ENCODE measurements at places on chromosomes 2 and 18.

DNA sequence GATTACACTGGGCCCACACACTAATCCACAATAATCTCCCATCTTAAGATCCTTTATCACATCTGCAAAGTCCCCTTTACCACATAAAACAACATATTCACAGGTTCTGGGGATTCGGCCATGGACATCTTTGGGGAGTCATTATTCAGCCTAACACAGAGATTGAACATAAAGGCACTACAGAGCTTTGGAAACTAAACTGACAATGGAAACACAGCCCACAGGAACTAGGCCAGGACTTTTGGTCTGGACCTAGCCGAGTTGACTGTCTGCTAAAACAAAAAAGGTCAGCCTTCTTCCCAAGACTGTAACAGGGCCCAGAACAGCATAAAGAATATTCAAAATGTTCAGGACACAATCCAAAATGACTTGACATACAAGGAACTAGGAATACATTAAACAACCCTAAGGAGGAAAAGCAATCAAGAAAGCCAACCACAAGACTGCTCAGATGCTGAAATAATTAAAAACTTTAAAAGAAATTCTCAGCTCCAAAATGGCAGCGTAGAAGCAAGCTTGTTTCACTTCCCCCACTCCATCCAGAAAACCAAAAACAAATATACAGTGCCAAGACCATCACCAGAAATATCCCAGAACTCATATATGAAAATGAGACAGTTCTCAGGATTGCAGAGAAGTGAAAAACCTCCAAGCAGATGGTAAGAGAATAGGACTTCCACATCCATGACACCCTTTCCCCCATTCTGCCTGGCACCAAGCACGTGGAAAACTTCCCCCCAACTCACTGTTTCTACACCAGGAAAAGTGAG, 207.8 kb downstream of the ATAD2B start:
- no peak for DNase-seq

DNA sequence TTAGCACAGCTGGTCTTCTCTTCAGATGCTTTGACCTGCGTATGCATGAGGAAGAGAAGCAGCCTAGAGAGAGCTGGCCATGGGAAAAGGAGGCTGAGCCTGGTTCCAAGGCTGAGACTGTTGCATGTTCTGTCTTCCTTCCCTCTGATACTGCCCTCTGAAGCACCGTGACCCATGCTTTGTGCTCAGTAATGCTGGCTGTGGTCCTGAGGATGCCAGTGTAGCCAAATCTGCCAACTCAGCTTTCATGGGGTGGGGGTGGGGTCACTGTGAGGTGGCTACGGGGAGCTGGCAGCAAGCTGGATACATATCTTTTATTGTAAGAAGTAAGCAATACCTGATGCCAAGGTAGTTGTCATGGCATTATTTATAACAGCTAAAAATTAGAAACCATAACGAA, 41.5 kb downstream of the EPAS1 start:
- DNase-seq: no peak

- no peak for DNase-seq
Measured at GRCh38 chr2:16113568-16113967, 173.2 kb downstream of the MYCN start.

DNA sequence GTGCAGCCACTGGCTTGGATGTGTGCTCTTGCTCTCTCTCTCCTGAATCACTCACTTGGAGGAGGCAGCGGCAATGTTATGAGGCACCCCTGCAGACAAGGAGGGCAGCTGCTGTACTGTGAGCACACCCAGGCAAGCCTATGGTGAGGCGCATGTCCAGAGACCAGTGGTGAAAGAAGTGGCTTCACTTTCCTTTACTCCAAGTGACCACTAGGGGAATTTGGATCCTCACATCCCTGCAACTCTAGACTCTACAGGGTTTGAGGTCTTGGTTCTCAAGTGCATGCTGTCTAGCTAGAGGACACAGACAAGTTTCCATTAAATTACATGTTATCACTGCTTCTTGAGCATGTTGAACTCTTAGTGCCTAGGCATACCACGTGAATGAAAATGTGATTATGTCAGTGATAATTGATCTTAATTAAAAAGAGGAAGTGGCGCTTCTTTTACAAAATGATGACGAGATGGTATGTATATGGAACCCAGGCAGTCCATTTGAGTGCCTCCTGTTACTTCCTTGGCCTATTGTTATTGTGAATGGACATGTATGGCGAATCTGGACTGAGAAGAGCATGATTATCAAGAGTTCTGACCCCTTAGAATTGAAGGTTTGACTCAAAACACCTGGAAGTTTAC, 181.0 kb upstream of the CDH2 start:
- no peak for DNase-seq

- no peak for DNase-seq
Measured at GRCh38 chr2:41399437-41400087, 648.3 kb upstream of the PKDCC start.

DNA sequence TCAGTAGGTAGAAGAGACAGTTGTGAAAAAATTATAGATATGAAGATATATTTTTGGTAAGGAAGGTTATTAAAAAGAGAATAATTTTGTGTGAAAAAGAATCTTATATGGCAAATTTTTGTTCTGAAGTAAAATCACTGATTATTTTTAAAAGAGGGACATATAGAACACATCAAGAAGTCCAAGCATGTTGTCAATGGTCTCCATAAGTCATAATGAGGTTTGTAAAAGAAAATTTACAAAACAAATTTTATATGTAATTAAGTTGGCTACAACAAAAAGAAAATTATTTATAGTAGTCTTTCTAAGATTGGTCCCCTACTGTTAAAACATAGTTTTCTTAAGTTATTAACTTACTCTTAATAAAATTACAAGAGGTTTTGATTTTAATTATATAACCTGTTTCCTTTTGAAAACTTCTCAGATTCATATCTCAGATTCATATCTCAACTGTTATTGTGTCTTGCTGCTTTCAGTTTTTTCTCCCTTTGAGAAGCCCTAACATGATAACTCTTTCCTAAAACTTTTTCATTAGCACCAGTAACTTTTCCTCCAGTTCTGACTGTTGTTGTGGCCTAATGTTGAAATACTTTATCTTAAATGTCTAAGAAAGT, 81.2 kb downstream of the SH3YL1 start:
- no peak for DNase-seq

- no peak for DNase-seq
Measured at GRCh38 chr2:63792530-63792929, 49.2 kb upstream of the UGP2 start.

GRCh38 chr18:50096766-50097435, 98.0 kb downstream of the MYO5B start:
- no peak for DNase-seq

- no peak for DNase-seq
Measured at GRCh38 chr2:164677733-164678132, 56.5 kb upstream of the GRB14 start.

DNA sequence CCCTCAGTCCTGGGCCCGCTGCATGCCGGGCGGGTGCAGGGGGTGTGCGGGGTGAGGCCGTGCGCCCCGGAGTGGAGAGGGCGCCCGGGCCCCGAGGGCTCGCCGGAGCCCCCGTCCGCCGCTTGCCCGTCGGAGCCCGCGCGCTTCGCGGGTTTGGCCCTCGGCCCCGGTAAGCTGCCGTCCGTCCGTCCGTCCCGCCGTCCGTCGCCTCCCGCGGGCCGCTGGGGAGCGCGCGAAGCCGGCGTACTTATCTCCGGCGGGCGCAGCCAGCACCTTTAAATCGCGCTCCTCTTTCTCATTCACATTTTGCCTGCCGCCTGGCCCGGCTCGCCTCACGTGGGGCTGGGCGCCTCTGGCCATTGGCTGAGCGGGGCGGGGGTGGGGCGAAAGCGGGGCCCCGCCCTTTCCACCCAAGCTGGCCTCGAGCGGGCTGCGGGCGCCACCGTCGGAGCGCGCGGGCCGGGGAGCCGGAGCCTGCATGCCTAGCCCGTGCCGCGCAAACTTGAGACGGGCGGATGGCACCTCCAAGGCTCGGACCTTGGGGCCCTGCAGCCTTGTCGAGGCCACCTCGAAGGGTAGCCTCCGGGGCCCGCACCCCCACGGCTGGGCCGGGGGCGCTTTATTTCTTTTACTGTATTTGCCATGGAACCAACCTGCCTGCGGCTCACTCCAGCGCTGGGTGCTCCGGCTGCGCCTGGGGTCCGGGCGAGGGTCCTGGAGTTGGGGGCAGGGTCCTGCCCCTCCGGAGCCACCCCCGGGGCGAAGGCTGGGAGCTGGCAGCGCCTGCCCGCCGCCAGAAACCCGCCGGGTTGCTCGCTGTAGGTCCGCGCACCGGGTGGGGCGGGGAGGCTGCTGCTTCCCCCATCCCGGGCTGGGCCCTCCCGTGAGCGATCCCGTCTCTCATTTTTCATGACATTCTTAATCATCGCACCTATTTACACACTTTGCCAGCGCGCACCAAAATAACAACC, at the start of gene GBX2:
Gene GBX2 (minus strand): TSS at position 277 of the 971 bp plus-strand sequence. CDS start 415 bp downstream, outside the sequence.
- no peak for DNase-seq

- DNase-seq: no peak
Measured at GRCh38 chr2:203983064-203983715, 46.6 kb downstream of the ICOS start.

DNA sequence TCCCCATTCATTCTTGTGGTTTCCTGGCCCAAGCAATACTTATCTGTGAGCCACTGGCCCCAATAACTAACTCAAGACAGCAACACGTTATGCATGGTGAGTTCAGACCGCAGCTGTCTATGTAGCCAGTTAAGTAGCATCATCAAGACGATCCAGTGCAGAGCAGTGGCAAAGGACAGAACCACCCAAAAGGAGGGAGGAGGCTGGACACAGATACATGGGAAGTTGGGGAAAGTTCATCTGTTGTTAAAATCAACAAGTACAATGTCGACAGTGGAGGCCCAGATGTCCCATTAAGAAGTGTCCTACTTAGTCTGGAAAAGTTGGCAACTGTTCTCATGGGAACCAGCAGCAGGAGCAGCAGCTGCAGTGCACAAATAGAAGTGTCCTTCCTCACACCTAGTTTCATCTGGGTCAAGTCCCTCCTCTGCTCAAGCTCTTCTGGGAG, 106.9 kb upstream of the THOC1 start:
- no peak for DNase-seq

DNA sequence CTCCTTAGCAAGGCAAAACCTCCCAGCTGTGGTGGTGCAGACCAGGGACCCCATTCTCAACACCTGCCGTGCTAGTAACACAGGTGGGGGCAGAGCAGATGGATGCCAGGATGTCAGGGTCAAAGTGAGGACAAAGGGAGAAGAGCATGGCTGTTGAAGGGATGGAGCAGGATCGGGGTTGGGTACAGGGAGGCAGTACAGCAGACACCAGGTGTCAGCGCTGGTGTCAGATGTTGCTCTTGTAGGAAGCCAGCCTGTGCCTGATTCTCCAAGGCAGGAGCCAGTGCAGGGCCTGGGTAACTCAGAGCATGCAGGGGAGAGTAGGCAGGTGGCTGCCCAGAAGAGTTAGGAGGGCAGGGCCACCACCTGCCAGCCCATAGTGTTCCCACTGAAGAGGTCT, 222.1 kb upstream of the SPRED2 start:
- DNase-seq: no peak

- DNase-seq: no peak
Measured at GRCh38 chr18:8303151-8303755, 306.0 kb upstream of the RAB12 start.

DNA sequence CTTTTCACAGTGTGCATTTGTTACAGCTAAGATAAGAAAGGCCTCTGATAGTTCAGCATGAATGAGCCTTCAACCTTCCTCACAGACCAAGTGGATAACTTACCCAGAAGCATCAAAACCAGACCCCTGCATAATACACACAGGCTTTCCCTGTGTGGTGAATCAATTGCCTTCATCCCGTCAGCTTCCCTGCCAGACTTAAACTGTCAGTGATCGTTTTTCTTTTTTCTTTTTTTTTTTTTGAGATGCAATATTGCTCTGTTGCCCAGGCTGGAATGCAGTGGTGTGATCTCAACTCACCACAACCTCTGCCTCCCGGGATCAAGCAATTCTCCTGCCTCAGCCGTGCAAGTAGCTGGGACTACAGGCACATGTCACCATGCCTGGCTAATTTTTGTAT, 20.5 kb upstream of the SLC35F5 start:
- no peak for DNase-seq

DNA sequence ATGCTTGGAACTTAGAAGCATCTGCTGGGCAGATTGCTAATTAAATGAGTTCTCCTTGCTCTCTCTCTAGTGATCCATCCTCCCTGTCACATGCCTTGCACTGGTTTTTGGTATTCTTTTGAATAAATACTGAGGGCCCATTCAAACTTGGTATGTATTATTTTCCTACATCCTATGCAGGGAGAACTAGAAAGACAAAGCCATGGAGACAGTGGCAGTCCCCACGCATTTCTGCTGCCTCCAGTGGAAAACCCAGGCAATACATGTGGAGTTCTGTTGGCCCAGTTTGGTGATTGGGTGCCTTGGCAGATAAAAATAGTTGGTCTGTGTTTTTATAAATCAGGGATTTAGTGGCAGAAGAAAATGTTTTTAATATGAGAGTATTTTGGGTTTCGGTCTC, 68.7 kb downstream of the DIS3L2 start:
- DNase-seq: no peak

DNA sequence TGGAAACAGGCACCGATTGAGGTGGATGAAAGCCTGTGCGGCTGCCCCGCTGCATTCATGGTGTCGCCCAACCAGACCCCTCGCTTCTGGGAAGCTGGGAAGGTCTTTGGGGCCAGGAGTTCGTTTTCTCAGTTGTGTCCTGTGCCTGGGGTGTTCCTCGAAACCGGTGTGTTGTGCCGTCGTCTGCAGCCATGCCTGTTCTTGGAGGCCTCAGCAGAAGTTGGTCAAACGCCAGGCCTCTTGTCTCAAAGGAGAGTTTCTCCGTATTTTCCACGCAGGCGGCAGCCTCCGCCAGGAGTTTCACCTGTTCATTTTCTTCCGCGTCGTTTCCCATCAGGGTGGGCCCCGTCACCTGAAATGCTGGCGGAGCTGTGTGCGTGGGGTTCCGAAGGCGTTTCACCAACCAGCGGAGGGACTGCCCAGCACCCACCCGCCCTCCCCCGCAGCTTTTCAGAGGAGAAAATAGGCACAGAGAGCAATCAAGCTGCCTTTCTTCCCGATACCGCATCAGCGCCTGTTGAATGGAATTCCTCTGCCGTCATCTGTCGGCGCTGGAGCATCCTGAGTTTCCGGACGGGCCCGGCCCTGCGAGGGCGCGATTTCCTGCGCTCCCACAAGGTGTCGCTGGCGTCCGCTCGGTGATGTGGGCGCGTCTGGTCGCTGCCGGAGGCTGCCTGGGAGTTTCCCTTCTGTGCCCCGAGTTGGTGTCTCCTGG, 17.0 kb upstream of the NFATC1 start:
- peak; percentile 74 for DNase-seq

GRCh38 chr2:11023326-11024258, 111.9 kb downstream of the KCNF1 start:
- DNase-seq: no peak

DNA sequence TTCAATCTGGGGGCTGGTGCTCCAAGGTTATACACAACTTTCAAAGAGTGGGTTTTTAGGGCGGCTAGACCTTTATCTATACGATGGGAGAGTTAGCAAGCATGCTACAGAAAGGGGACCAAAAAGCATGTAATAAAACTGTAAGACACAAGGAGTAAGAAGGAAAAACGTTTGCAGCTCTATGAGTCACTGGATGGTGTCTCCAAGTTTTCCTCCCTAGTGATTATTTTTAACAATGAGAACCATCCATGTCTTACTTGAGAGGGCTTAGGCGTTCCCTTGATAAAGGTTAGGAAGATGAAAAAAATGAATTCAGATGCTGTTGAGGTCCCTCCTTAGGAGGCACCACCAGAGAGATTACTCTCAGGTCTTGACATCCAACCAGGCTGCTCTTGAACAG, 75.9 kb downstream of the HRH4 start:
- DNase-seq: no peak

Data from activated B cell treated with CpG ODN at 0.5 μM for 24 hours (primary cell).